Neural cell (in vitro differentiated cells): ENCODE measurements at places on chromosomes 12 and 14. TPM values are rescaled to one million over a fixed set of nuclear protein-coding genes. Genes with fewer than 3 reads are reported as not detected.

RITA1 gene
- polyA plus RNA-seq = 22.8 and 23.3 TPM in 2 replicates

GYS2 gene
- polyA plus RNA-seq = 0.14 TPM in 1 of 2 replicates, not detected in the other

KLRC2 gene
- polyA plus RNA-seq = 3.7 and 6.6 TPM in 2 replicates

MMP19 gene
- polyA plus RNA-seq = not detected in 2 replicates

ASIC1 gene
- 8.0 and 9.1 TPM in 2 replicates for polyA plus RNA-seq

SDR9C7 gene
- polyA plus RNA-seq = 0.63 TPM in 1 of 2 replicates, not detected in the other

FGF6 gene
- polyA plus RNA-seq = not detected in 2 replicates

MDM1 gene
- polyA plus RNA-seq = 35.5 and 37.0 TPM in 2 replicates
